Renal cortex interstitium (tissue), 15 donors: ENCODE measurements at places on chromosomes 1 and 21. TPM values are rescaled to one million over a fixed set of nuclear protein-coding genes. Genes with fewer than 3 reads are reported as not detected.

- no peak for DNase-seq
Measured at GRCh38 chr1:3469849-3470649, 15.6 kb downstream of the ARHGEF16 start.

DNA sequence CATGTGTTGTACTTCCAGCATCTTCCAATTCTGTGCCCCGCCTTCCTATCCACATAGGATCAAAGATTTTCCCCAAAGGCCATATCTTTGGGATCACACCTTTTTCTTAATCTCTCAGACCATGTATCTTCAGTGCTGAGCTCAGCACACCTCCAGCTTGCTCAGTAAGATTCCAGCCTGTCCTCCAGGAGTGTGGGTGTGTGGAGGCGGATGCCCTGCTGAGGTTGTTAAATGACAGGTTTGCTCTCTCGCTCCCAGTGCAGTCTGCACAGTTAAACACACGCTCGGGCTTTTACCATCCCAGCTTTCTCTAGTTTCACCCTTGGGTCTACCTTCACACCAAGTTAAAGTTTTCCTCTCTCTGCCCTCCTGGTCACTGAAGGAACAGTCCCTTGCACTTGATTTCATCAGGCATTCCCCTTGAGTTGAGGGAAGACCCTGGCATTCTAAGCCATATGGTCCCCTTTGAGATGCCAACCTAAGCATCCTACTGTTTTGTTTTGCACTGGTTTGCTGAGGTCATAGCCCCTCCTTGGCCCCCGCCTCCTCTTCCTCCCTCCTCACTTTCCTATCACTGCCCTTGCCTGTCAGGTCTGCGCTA lies 13.7 kb downstream of the MYOG start:
- no peak for DNase-seq

DNA sequence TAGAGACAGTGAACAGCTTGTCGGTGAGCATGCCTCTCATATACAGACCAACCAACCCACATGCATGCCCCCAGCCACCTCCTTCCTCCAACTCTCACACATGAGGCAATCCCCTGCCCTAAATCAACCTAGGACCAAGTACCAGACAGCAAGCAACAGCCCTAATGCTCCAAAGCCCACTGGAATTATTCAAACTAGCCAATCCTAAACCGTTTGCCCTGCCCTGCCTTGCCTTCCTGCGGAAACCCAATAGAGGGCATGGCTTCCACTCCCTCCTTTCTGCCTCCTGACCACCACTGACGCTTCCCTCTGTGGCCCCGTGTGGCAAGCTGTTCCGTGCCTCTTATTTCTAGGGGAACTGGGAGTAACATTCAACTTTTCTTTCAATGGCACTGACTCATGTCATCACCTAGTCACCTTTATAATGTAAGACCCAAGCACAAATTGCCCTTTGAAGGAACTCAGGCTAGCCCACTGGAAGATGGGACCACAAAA lies 129.3 kb upstream of the GJB5 start:
- no peak for DNase-seq

DNA sequence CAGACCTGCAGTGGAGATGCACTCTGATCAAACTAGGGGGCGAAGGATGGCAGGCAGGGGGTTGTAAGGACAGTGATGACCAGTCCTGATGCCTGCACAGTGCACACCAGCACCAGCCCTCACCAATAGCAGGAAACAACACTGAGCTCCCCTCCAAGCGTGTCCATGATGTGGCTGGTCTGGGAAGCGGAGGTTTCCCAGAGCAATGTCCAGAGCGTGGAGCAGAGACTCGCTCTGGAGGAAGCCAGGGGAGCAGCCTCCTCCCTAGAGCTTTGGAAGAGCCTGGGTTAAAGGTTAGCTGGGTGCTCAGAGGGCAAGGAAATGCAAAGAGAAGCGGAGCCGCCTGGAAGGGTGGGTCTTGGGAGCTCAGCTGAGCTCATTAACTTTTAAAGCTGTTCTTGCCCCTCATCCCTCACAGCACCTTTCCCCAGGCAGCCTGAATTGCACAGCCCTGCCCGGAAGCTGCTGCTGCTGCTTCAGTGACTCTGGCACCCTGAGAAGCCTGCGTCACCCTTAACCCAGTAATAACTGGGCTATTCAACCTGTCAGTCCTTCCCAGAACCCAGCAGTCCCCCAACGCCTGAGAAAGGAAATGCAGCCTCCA lies 162.2 kb upstream of the RAB4A start:
- no peak for DNase-seq

Gene KTI12
- 6.1 TPM for polyA plus RNA-seq

Gene CFAP107
- 0.99 TPM for polyA plus RNA-seq

DNA sequence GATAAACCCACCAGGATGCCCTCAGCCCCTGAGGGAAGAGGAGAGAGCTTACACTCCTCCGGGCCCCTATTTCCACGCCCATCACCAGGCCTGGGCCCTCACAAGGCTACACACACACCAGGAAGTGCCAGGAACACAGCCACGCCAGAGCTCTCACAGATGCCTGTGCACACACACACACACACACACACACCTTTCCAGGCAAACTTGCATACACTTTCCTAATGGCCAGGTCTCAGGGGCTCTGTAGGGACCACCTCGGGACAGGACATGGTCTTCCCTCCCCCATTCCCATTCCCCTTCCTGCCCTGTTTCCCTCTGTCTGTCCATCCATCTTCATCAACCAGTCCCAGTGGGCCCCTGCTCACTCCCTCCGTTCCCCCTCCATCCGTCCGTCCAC lies 9.7 kb upstream of the EPHA2 start:
- DNase-seq, result no peak

GRCh38 chr1:28176492-28177470 lies at the start of gene PTAFR:
PTAFR (minus strand) TSS chr1:28176690; CDS start chr1:28151021, 25,669 bp downstream.
- DNase-seq, result no peak
